ENCODE measurements at places on chromosomes 2 and 18.

DNA sequence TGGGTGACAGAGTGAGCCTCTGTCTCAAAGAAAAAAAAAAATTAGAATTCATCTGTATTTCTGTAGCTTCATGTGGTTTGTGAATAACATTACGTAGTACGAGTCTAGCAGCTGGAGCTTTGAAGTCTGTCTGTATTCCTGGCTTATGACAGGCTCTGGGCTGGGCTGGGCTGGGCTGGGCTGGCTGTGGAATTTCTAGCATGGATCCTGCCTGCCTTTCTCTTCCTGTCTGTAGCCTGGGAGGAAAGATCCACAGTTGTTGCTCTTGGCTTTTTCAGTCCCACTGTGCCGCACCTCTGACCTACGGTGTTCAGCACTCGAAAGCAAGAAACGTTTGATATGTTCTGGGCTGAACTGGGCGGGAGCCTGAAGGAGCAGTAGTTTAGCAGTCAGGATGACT is 55.4 kb downstream of the BOLA3 start:
- DNase-seq: no peak

- DNase-seq: no peak
Measured at GRCh38 chr2:147438882-147439281, 405.9 kb upstream of the ACVR2A start.

GRCh38 chr2:152097801-152098495 is 896 bp downstream of the CACNB4 start:
- DNase-seq: peak; percentile 71

GRCh38 chr2:38465789-38466127 is 88.7 kb upstream of the ATL2 start:
- peak; percentile 56 for DNase-seq

- DNase-seq: no peak
Measured at GRCh38 chr2:118278046-118278445, 189.8 kb downstream of the INSIG2 start.

GRCh38 chr18:75036917-75037688 is 171.8 kb downstream of the PTGR3 start:
- no peak for DNase-seq

- no peak for DNase-seq
Measured at GRCh38 chr2:218827701-218828476, 3.7 kb downstream of the PRKAG3 start.

GRCh38 chr2:240858321-240858720 is 10.3 kb upstream of the AGXT start:
- DNase-seq: no peak

GRCh38 chr2:105309147-105309545 is 20.4 kb downstream of the TGFBRAP1 start:
- DNase-seq: no peak

- peak; percentile 5 for DNase-seq
Measured at GRCh38 chr2:151020411-151020810, 241.3 kb downstream of the RBM43 start.

DNA sequence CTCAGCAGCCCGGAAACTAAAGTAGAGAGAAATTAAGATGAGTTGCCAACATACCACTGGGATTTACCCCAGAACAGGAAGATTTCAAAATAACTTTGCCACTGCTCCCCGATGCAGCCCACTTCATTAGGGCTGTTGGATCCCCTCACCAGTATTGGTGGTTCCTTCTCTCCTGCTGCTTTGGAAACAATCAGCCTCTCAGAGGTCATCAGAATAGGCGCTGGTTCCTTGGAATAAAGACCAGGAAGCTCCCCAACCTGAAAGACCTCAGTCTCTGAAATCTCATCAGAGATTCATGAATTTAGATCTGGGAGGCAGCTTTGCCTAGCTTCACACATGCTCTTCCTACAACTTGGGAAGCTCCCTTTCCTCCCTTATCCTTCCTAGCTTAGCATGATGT is 332.4 kb downstream of the STK39 start:
- DNase-seq: no peak

- DNase-seq: peak; percentile 28
Measured at GRCh38 chr2:137826373-137827372, 137.6 kb upstream of the HNMT start.

- no peak for DNase-seq
Measured at GRCh38 chr2:240787521-240788472, 32.2 kb downstream of the KIF1A start.

- DNase-seq: no peak
Measured at GRCh38 chr2:184834699-184835397, 236.5 kb downstream of the ZNF804A start.

DNA sequence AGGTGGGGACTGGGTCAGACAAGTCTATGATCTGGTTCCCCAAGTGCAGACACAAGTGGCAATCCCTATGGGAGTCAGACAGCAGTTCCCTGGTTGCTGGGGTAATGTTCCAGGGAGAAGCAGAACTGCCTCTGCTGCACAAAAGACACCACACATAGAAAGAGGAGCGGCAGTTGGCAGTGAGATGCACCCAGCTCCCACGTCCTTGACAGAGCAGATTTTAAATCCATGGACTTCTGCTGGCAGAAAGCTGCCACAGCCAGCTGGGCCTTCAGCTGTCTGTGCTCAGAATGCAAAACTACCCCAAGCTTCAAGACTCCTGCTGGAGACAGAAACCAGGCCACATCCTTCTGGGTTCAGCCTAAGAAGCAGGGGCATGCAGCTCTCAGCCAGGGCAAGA is 147.2 kb downstream of the ETAA1 start:
- no peak for DNase-seq

- DNase-seq: no peak
Measured at GRCh38 chr2:213068676-213069359, 82.6 kb downstream of the IKZF2 start.

DNA sequence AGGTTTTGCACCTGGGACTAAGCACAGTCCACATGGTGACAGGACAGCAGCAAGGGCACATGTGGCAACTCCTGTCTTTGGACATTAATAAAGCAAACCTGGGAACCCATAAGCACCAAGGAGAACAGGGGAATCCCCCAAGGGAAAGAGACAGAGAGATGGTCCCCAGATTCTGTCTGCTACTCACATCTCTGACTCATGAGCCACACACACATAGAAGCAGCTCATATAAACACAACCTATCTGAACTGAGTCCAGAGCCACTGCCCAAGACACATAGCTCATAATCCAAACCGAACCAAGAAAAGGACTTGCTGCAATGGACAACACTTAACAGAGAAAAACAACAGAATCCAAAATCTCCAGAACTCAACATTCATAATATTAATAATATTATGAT is 82.5 kb downstream of the OSBPL1A start:
- DNase-seq: no peak

- DNase-seq: no peak
Measured at GRCh38 chr2:239997686-239998409, 27.3 kb downstream of the NDUFA10 start.

DNA sequence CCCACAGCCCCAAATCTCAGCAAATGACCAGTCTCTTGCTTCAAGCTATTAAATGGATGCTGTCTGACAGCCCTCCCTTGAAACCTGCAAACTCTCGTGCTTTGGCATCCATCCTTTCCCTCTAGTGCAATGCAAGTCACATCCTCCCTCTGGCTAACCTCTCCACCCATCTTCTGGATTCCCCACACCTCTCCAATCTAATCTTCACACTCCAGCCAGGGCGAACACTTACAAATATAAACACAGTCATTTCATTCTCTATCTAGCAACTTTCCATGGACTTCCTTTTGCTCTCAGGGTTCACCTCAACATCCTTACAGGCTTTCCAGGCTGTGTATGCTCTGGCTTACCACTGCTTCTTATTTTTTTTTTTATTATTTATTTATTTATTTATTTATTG is 10.1 kb upstream of the NARS1 start:
- no peak for DNase-seq

GRCh38 chr2:109258905-109259540 is 130.0 kb downstream of the SH3RF3 start:
- no peak for DNase-seq

- DNase-seq: no peak
Measured at GRCh38 chr18:32958746-32959145, 185.9 kb upstream of the KLHL14 start.

- no peak for DNase-seq
Measured at GRCh38 chr2:210839450-210839849, 283.1 kb downstream of the CPS1 start.

Measured in GM20000 (cell line).